Dermis microvascular lymphatic vessel endothelial cell (primary cell): ENCODE measurements at places on chromosomes 13 and 19. TPM values are rescaled to one million over a fixed set of nuclear protein-coding genes. Genes with fewer than 3 reads are reported as not detected.

The KLK2 gene
- not detected in 2 replicates for total RNA-seq

The MBD3L2 gene
- total RNA-seq: not detected in 2 replicates

The ZNF486 gene
- total RNA-seq: 5.4 and 6.8 TPM in 2 replicates

The GNA15 gene
- total RNA-seq: 0.13 and 0.63 TPM in 2 replicates

The STX10 gene
- total RNA-seq: 57.1 and 62.4 TPM in 2 replicates

The GPR12 gene
- not detected in 2 replicates for total RNA-seq

The ZNF575 gene
- total RNA-seq: under 0.01 and 0.13 TPM in 2 replicates

The RXFP2 gene
- total RNA-seq: not detected in 2 replicates

The IGFL3 gene
- total RNA-seq: not detected in 2 replicates

The SHISA2 gene
- 1.8 and 4.0 TPM in 2 replicates for total RNA-seq

The MBD3L2B gene
- total RNA-seq: not detected in 2 replicates

The FOSB gene
- 1.3 and 3.9 TPM in 2 replicates for total RNA-seq

The HSD11B1L gene
- total RNA-seq: 3.3 and 9.2 TPM in 2 replicates

The C13orf42 gene
- total RNA-seq: not detected in 2 replicates

The CXCL17 gene
- total RNA-seq: not detected in 2 replicates

The CCDC122 gene
- total RNA-seq: 2.1 and 2.8 TPM in 2 replicates

The MTUS2 gene
- not detected in 2 replicates for total RNA-seq
